Effector memory CD8-positive, alpha-beta T cell (primary cell): ENCODE measurements at places on chromosomes 2 and 18.
A peak's percentile ranks its signal among the peaks of the same experiment; 100 is the strongest.

GRCh38 chr2:107466241-107466640 lies 360.5 kb upstream of the RGPD4 start:
- no peaks in the 10 kb centered on the region for H3K27me3 ChIP-seq
- H3K27ac ChIP-seq, result no peak overlapping the region
- H3K36me3 ChIP-seq, result no peaks in the 10 kb centered on the region

DNA sequence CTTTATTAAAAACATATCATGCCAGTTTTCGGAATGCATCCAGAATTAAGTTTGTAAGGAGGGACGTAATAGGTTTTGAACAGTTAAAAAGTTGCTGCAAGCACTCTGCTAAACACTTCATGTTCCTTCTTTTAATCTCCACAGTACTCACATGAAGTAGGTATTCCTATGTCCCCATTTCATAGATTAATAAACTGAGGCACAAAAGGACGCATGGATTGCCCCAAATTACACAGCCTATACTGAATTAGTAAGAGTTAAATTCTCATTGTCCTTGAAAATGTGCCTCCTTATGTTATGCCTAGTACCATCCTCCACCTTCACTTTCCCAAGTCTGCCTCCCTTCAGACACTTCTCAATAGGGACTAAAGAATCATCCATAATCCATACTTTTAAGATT lies 358.9 kb upstream of the ATP5MC3 start:
- H3K27me3 ChIP-seq, result no peaks in the 10 kb centered on the region
- H3K36me3 ChIP-seq, result no peaks in the 10 kb centered on the region
- no peak overlapping the region for H3K27ac ChIP-seq
- DNase-seq, result no peak
- H3K4me3 ChIP-seq, result no peak overlapping the region
- H3K4me1 ChIP-seq, result no peaks in the 10 kb centered on the region

GRCh38 chr18:48122816-48123215 lies 192.4 kb upstream of the SMAD2 start:
- H3K4me1 ChIP-seq, result no peaks in the 10 kb centered on the region
- H3K4me3 ChIP-seq, result no peak overlapping the region
- H3K36me3 ChIP-seq, result no peaks in the 10 kb centered on the region

DNA sequence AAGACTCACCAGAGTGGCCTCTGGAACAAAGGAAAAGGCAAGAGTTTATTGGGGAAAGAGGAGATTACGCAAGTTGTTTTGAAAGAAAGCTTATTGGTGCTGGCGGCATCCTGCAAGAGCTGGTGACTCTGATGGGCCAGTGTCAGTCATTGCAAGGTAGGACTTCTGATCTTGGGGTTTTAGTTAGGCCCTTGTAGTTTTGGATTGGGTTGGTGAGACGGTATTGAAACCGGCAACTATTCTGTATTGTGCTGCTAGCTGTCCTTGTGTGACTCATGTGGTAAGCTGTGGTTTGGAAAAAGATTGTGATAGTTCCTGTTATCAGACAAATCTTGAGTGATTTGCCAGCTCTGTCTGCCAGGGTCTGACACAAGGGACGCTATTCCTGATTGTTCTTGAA lies 159.1 kb upstream of the PIEZO2 start:
- no peak overlapping the region for H3K27ac ChIP-seq
- no peaks in the 10 kb centered on the region for H3K27me3 ChIP-seq
- no peak overlapping the region for H3K4me3 ChIP-seq

DNA sequence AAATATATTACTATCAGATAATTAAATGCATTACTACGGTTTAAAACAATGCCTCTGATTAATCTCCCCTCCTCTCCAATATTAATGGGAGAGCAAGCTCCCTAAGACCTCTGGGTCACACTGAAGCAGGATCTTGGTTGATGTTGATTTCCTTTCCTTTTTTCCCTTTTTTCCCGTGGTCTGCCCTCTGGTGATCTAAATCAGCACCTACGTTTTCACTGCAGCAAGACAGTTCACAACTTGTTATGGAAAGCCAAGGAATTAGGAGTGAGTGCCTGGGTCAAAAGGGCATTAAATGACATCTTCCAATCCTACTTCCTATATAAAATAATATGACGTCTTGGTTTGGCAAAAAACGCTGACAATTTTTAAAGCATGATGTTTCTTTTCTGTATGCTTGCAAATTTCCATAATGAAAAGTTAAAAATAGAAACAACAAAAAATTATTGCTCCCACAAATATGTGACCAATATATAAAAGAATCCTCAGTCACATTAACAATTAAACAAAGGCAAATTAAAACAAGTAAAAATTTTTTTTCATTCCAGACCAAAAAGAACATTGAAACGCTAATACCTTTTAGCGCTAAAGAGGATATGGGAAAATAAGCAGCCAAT lies 7.9 kb upstream of the CFAP36 start:
- no peak overlapping the region for H3K27ac ChIP-seq
- H3K4me1 ChIP-seq, result no peaks in the 10 kb centered on the region
- DNase-seq, result no peak
- no peaks in the 10 kb centered on the region for H3K27me3 ChIP-seq
- H3K4me3 ChIP-seq, result no peak overlapping the region

DNA sequence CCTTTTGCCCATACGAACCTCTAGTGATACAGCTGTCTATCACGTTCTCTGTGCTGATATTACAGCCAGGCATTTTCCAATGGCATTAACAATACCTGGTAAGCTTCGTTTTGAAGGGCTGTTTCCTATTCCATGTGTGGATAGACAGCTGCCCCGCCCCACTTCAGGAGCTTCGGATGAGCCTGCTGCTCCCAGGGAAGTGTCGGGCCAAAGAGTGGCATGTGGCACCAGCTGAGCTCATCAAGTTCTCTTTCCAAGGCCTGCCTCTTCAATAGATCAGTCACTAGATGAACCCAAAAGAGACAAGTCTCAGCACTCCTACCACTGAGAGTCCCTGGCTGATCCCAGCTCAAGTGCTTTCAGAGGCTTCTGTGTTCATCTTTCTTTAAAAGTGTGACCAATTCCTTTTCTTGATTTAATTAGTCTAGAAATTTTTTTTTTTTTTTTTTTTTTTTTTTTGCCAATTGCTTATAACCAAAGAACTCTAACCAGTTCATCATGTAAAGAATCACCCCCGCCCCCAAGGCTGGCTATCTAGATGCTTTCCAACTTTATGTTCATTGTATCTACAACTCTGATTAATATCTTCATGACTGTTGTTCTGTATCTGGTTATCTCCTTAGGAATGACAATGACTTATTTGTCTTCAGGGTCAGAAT lies 46.6 kb downstream of the HDAC4 start:
- peaks cover 8% of the 10 kb centered on the region for H3K4me1 ChIP-seq
- no peak overlapping the region for H3K27ac ChIP-seq
- DNase-seq, result no peak
- H3K36me3 ChIP-seq, result peaks cover 10% of the 10 kb centered on the region

DNA sequence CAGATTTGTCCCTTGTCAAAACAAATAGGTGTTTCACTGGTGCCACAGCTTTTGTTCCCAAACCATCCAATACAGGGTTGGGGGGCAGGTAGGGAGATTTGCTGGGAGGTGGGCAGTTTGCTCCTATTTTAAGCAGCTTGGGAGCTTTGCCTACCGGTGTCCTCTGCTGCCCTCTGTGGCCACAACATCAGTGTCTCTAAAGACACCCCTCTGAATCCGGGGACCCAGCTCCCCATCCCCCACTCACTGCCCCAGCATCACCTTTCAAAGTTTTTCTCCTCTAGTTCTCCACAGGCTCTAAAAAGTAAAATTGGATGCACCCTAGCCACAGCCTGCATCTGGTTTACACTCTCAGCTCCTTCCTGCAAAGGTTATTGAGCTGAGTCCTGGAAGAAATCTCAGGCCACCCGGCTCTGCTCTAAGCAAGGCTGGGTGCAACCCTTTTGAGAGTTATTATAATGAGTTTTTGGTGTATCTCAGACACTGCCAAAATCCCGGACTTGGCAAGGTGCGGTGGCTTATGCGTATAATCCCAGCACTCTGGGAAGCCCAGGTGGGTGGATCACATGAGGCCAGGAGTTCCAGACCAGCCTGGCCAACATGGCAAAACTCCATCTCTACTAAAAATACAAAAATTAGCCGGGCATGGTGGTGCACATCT lies 2.9 kb upstream of the EPAS1 start:
- H3K27me3 ChIP-seq, result peaks cover 6% of the 10 kb centered on the region
- H3K36me3 ChIP-seq, result peaks cover 10% of the 10 kb centered on the region
- DNase-seq, result no peak
- no peak overlapping the region for H3K4me3 ChIP-seq
- H3K4me1 ChIP-seq, result peaks cover 16% of the 10 kb centered on the region
- H3K27ac ChIP-seq, result no peak overlapping the region

DNA sequence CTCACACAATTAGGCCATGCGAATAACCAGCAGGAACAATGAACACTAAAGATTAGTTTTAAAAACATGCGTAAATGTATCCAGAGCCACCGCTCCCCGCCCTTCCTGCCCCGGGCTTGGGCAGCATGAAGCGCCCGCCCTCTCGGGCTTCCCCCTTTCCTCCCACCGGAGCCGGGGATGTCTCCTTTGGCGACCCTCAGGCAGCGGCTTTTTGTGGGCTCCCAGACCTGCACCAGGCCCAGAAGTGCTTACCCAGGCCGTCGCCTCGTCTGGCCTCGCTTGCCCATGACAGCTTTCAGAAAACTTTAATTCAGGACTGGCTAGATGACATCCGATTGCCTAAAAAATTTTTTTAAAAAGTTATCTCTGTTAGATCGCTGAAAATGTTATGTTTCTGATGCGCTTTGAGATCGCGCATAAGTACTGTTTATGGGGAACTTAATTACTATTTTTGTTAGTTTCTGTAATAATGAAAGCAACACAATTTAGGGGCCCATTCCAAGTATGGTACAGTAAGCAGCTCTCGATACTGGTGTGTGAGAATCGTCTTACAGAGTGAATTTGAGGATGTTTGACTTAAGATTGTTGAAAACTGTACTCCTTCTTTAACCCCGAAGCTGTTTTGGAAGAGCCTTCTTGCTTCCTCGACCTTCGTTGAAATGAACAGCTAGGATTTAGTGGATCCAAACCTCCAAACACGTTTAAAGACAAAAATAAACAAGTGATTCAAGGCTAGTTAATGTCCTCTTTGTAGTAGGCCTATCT lies 1.1 kb downstream of the MAP3K20 start:
- peak overlapping the region; percentile 92 for H3K4me3 ChIP-seq
- DNase-seq, result peak; percentile 1
- no peaks in the 10 kb centered on the region for H3K4me1 ChIP-seq

GRCh38 chr2:174703430-174703829 lies 60.8 kb downstream of the CHRNA1 start:
- no peak overlapping the region for H3K27ac ChIP-seq
- no peak for DNase-seq
- H3K27me3 ChIP-seq, result peaks cover 37% of the 10 kb centered on the region
- peaks cover 5% of the 10 kb centered on the region for H3K36me3 ChIP-seq
- no peaks in the 10 kb centered on the region for H3K4me1 ChIP-seq
- H3K4me3 ChIP-seq, result no peak overlapping the region

- H3K27me3 ChIP-seq, result peaks cover 5% of the 10 kb centered on the region
- no peaks in the 10 kb centered on the region for H3K4me1 ChIP-seq
Observed at GRCh38 chr2:225272173-225272572, 127.3 kb upstream of the NYAP2 start.

- DNase-seq, result no peak
- H3K4me1 ChIP-seq, result no peaks in the 10 kb centered on the region
- H3K36me3 ChIP-seq, result no peaks in the 10 kb centered on the region
- no peak overlapping the region for H3K27ac ChIP-seq
- no peaks in the 10 kb centered on the region for H3K27me3 ChIP-seq
Observed at GRCh38 chr2:198628596-198628995, 824.2 kb downstream of the PLCL1 start.

DNA sequence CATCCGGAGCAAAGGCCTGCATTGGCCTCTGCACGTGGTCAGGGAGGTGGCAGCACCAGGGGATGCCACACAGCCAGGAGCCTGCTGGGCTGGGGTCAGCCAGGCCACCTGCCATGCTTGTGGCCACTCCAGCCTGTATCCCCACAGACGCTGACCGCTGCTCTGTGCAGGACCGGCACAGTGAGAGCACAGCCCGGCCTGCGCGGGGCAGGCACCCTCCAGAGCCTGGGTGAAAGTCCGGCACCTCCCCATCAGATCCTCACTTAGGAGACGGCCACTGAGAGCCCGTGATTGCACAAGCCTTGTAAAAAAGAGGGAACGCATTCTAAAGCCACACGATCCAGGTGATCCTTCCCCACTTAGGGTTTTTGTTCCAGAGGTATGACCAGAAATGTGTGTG lies 42.2 kb downstream of the TWIST2 start:
- no peak overlapping the region for H3K27ac ChIP-seq
- no peak overlapping the region for H3K4me3 ChIP-seq
- H3K27me3 ChIP-seq, result peaks cover 25% of the 10 kb centered on the region

DNA sequence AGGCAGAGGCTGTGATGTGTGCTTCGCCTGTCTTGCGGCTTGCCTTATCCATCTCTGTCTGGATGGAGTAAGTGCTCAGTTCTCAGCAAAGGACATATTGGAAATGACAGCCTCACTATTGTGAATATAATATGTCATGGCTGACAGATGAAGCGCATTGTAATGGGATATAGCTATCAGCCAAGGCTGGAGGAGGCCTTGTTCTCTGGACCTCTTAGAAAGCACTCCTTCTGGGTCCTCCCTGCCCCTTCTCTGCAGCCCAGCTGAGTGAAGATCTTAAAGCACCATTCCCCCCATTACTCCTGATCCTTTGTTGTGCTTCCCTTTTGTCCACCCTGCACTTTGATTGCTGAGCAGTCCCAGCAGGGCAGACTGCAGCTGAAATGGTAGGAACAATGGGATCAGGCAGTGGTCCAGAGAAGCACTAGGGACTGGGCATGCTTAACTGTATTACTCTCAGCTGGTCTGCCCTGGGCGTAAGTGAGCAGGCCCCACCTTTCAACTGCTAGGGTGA lies 265.3 kb downstream of the SETBP1 start:
- no peak overlapping the region for H3K27ac ChIP-seq
- DNase-seq, result no peak

- H3K4me1 ChIP-seq, result no peaks in the 10 kb centered on the region
- no peaks in the 10 kb centered on the region for H3K27me3 ChIP-seq
- no peak overlapping the region for H3K4me3 ChIP-seq
- H3K27ac ChIP-seq, result peak overlapping the region; percentile 44
Observed at GRCh38 chr2:32330136-32330535, 26.7 kb upstream of the BIRC6 start.

DNA sequence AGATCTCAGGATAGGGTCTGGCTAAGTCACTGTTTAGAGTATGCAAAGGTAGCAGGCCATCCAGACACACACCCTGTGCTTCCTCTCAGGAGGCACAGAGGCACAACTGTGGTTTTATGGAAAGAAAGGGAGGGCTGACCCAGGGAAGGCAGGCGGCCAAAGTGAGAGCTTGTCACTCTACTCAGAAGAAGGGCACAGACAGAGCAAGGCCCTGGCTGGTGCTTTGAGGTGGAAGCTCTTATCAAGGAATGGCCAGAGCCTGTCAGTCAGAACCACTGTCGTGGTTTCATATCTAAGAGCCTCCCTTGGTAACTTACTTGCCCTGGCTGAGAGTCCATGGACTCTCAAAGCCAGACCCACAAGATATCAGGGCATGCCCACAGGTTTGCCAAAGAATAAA lies 40.7 kb downstream of the SLC9A2 start:
- H3K4me3 ChIP-seq, result no peak overlapping the region
- peaks cover 4% of the 10 kb centered on the region for H3K4me1 ChIP-seq
- DNase-seq, result no peak
- H3K36me3 ChIP-seq, result no peaks in the 10 kb centered on the region
